Myocyte (in vitro differentiated cells): ENCODE measurements at places on chromosomes 7 and 10. TPM values are rescaled to one million over a fixed set of nuclear protein-coding genes. Genes with fewer than 3 reads are reported as not detected.

The PON3 gene
- total RNA-seq: not detected in 2 replicates

- DNase-seq: peak; percentile 57
Observed at GRCh38 chr10:21519941-21520436, 5.5 kb downstream of the SKIDA1 start.

DNA sequence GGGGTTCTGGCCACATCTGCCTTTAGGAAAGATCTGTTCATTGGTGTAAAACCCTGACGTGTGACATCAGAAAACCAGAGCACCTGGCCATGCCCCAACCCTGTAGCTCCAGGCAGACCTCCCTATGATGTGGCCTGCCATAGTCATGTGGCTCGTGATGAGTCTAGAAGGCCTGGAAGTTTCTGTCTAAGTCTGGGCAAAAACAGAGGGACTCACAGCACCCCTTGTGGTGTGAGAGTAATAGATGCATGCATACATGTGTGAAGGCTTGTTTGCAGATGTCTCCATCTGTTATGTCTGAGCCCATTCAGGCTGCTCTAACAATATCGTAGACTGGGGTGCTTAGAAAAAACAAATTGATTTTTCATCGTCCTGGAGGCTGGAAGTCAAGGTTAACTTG lies 309.3 kb downstream of the PAXIP1 start:
- no peak for DNase-seq

GRCh38 chr7:68309806-68310205 lies 1288.5 kb upstream of the AUTS2 start:
- DNase-seq: no peak
